ENCODE measurements at places on chromosomes 12 and 14.

DNA sequence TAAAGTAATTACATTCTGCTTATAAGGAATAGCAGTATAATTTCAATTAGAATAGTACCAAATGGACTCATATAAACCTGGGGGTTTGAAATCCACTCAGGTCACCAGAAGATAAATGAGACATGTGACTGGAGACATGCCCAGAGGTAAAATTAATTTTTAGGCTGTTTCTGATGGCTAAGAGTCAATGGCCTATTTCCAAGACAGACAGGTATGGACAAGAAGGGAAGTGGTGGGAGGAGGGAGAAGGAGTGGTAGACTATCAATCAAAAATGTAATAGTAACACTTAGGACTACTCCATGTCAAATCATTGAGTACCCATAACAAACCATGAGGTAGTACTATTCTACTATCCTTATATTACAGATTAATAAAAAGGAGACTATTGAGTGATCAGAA lies 544.0 kb downstream of the GALC start:
- DNase-seq = peak; percentile 93

GRCh38 chr14:71636076-71636475 lies 296.2 kb upstream of the RGS6 start:
- no peak for DNase-seq

GRCh38 chr12:107178776-107179175 lies 85.4 kb upstream of the CRY1 start:
- no peak for DNase-seq

DNA sequence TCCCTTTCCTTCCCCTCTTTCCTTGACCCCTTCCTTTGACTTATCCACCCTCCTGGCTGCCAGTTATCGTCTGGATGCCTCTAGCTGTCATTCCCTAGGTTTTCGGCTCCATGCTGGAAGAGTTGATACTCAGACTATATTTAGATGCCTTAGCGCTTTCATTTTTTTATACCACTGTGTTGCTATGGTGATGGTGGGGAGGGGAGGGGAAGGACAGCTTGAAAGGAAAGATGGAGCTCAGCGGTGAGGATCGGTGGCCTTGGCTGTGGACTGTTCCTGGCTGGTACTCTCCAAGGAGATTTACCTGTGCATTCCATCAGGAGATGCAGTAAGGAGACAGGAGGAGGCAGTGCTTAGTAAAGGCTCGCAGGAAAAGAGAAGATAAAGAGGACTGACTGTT lies 108.7 kb downstream of the SLC8A3 start:
- DNase-seq = no peak

DNA sequence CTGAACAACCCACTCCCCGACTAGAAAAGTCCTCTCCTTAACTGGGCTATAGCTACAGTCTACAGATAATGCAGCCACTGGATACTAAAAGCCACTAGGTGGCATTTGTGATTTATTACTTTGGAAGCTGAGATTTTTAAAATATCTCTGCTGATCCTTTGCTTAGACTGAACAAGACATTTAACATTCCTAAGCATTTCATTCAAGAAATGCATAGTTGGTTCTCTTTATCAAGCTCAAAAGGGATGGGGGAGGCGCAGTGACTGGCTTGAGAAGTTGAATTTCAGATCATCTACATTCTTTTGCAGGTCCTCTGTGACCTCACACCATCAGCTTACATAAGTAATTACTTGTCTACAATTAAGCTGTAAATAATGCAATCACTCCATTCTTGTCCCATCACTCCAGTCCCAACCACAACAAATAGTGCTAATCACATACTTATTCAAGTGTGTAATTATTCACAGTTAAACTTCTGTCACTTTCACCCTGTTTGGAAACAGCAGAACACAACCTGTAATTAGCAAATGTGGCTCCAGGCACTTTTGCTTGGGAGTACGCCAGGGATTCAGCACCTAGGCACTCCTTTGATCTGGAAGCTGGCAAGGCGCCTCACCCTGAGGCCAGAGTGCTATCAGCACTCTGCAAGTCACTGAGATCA lies 203.6 kb downstream of the NOVA1 start:
- peak; percentile 95 for DNase-seq

- no peak for DNase-seq
These were observed 13.9 kb upstream of the TCP11L2 start for GRCh38 chr12:106288494-106289195.

- DNase-seq = no peak
These were observed 19.0 kb downstream of the SDSL start for GRCh38 chr12:113440947-113441782.

GRCh38 chr14:74938531-74939495 lies 15.8 kb upstream of the RPS6KL1 start:
- DNase-seq = no peak

DNA sequence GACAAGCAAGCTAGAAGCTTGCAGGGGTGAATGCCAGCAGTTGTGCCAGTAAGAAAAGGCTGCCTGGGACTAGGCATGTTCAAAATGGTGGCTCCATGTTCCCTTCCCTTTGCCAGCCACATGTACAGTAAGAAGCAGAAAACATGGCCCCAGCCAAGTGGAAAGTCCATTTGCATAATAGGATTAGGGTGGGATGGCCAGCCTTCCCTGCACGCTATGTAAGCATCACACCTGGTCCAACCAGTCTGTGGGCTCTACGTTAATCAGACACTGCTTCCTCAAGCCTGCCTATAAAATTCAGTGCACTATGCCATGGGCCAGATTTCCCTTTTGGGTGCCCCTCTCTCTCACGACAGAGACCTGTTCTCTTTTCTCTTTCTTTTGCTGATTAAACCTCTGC lies 288.4 kb downstream of the GXYLT1 start:
- DNase-seq = no peak

DNA sequence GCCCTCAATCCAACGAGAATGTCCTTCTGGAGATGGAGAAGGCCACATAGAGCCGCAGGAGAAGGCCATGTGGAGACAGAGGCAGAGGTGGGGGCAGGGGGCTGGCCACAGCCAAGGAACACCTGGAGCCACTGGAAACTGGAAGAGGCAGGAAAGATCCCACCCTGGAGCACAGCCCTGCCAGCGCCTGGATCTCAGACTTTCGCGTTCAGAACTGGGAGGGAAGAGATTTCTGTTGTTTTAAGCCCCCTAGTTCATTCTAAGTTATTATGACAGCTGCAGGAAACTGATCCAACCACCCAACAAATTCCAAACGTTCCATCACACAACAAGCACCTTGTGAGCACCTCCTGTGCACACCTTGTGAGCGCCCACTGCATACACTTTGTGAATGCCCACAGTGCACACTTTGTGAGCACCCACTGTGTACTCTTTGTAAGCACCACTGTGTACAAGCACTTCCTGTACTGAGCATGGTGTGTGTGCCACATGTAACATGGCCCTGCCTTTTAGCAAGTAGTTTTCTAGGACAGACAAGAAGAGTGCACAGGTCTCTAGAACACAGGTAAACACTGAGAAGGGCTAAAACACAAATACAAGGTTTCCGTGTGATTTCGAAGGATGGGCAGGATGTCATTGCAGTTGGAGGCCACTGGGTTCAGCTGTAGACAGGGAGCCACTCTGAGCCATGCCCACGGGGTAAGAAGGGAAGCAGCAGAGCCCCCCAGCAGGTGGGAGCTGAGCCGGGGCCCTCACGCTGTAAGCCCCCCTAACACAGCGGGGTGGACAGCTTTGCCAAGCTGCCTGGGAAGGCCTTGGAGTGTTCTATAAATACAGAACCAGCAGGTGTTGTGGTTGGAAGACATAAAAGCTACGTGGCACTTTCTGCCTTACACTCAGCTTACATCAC lies 15.4 kb downstream of the RIMBP2 start:
- no peak for DNase-seq

Measured in NCI-H1105 treated with DMSO at 0.1 percent for 48 hours (cell line).